ENCODE measurements at places on chromosomes 5 and 9.

- DNase-seq, result peak; percentile 98
Measured at GRCh38 chr9:129495620-129496472, 125.1 kb downstream of the C9orf50 start.

DNA sequence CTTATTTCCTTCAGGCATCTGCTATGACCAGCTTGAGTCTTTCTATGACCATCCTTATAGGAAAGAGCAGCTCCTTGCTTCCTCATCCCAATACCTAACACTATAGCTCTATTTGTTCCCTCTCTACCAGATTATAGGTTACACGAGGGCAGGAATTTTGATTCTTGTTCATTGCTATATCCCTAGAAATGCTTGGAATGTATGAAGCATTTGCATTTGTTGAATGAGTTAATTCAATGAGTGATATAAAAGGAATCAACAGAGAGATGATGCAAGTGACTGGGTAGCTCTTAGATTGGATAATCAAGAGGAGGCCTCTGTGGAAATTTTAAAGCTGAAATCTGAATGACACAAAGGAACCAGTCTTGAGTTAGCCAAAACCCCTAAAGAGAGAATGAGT, 13.9 kb downstream of the ZCCHC9 start:
- DNase-seq, result no peak

GRCh38 chr5:43017428-43017815, 22.7 kb downstream of the ANXA2R start:
- DNase-seq, result peak; percentile 48

DNA sequence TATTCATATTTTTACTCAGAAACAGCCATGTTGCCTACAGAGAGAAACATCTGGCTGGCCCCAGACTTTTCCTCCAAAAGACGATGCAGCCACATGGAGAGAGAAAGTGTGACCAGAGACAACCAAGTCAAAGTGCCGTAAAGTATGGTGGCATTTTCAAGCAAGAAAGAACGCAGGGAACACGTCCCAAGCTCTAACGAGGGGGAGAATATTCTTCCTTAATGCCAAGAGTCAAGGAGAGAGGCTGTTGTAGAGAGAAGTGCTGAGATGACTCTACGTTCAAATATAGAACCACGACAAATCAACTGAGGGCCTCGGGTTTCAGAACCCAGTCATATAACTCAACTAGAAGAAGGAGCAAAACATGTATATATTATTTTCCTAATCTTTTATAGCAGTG, 55.9 kb downstream of the FNBP1 start:
- DNase-seq, result no peak

DNA sequence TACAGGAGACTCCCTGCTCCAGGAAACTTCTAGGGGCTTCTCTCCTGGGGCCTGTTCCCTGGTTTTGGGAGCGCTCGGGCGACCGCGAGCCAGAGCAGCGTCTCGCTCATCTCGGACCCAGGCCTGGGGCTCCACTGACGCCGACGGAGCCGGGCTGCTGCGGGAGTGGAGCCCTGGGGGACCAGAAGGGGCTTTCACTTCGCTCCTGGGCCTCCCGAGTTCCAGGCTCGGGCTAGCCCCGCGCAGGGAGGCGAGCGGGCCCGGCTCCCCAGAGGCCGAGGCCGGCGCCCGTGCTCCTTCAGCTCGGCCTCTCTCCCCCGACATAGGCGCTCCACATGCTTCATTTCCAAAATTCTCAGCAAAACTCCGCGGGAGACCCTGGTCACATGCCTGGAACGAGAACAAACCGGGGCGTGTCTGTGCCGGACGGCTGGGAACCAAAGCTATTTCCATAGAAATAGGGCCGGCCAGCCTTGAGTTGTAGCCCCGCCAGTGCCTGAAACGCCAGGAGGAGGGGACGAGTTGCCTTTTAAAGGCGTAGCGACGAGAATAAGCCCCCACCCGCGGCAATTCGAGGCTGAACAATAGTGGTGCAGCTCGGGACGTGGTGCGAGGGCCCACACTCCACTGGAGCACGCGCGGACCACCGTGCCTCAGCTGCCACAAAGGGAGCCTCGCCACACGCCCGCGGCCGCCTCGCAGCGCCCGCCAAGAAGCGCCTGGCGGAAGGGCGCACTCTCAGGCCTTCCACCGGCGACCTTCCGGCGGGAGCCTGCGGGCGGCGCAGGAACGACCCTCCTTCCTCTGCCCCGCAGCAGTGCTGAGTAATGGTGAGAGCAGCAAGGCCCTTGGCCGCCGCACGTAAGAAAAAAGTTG, 1.1 kb upstream of the G3BP1 start:
- DNase-seq, result peak; percentile 89

GRCh38 chr5:24773261-24773660, 128.5 kb upstream of the CDH10 start:
- DNase-seq, result no peak
